NCI-H524 treated with DMSO at 0.1 percent for 48 hours (cell line): ENCODE measurements at places on chromosomes 12 and 14.

GRCh38 chr14:67172520-67172919 lies 16.7 kb upstream of the GARIN2 start:
- no peak for DNase-seq

DNA sequence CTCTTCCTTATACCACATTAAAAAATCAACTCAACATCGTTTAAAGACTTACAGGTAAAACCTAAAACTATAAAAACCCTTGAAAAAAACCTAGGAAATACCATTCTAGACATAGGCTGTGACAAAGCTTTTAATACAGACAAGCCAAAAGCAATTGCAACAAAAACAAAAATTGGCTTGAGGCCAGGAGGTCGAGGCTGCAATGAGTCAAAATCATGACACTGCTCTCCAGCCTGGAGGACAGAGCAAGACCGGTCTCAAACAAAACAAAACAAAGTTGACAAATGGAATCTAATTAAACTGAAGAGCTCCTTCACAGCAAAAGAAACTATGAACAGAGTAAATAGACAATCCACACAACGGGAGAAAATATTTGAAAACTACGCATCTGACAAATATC lies 1057.8 kb downstream of the FSCB start:
- DNase-seq: no peak

- DNase-seq: no peak
These were observed 19.3 kb downstream of the SLC25A3 start for GRCh38 chr12:98612696-98613334.

GRCh38 chr12:100234591-100235304 lies 32.1 kb downstream of the DEPDC4 start:
- no peak for DNase-seq

- DNase-seq: no peak
These were observed 754 bp downstream of the ACSS3 start for GRCh38 chr12:81078469-81079196.

- no peak for DNase-seq
These were observed 32.0 kb upstream of the LMNTD1 start for GRCh38 chr12:25585021-25585523.

- no peak for DNase-seq
These were observed 1.6 kb upstream of the MLXIP start for GRCh38 chr12:122076743-122077495.

GRCh38 chr12:34347367-34347766 lies 325.1 kb downstream of the ALG10 start:
- DNase-seq: no peak

- DNase-seq: no peak
These were observed 1209.5 kb downstream of the SLC16A7 start for GRCh38 chr12:60805364-60805763.

GRCh38 chr14:51901475-51902024 lies 41.1 kb downstream of the GNG2 start:
- DNase-seq: no peak

- DNase-seq: no peak
These were observed 24.6 kb downstream of the NPC2 start for GRCh38 chr14:74468513-74468912.

- no peak for DNase-seq
These were observed 85.2 kb upstream of the MAX start for GRCh38 chr14:65187421-65188049.

DNA sequence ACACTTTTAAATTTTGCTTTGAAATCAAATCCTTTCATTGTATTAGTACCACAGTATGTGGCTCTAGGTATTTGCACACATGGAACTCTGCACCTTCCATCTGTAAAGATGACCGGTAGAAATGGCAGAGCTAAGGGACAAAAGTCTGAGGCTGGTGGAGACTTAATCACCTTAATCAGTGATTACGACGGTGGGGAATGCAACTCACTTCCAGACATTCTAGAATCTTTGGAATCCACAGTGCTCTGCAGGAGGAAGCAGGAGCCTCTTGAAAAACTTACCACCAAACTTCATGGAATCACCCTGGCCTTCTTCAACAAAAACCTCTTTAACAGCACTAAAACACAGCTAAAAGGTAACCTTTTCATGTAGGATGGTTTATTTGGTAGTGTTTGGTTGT lies 3.9 kb upstream of the DACT1 start:
- no peak for DNase-seq

DNA sequence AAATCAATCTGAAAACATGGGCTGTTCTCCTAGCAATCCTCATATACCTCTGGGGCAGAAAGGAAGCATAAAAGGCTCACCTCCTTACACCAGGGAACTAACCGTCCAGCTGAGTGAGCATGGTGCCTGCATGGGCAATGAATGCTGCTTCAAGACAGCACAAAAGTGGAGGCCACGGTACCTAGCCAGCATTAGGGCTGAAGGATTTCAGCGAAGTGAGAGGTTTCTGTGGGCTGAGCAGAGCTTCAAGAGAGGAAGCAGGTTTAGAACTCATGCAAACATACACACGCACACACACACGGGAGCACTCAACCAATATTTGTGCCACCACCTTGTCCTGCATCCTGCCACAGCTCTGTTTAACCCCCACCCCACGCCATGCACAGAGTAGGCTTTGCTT lies 838.5 kb upstream of the TMEM132C start:
- no peak for DNase-seq

DNA sequence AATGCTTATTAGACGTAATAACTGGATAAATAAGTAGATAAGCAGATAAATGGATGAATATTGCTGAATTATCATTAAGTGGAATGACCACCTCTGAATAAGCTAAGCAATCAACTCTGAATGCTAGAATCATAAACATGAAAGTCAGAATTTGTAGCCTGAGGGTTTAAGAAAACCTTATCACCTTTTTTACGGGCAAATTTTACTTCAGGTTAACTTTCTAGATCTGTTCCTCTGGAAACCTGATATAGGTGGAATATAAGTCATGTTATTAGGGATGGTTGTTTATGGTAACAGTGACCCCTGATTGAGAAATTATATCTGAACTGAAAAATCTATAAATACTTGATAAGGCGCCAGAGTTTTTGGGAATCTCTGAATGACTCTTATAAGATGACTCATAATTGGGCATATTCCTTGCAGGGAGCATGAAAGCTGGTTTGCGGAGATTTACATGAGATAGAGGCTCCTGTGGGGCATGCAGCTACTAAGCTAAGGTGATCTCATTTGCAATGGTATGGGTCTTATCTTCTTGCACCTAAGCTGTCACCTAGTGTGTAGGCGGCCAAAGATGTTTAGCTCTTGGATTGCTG lies 12.1 kb downstream of the SPX start:
- DNase-seq: no peak

DNA sequence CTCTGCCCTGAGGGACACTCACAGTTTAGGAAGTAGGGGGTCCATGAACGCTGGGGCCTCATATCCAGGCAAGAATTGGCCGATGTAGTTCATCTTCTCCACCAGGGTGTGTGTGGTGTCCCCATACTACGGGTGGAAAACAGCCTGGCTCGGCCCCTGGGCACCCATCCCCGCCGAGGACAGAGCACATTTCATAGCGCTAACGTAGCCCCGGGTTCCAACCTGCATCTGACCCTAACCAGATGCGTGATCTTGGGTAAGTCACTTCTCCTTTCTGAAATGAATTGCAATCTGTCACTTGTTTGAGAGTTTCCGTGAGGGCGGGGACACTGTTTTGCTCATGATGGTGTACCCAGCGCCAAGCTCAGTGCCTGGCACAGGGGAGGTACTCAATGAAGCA lies 9.0 kb downstream of the HPD start:
- DNase-seq: no peak

GRCh38 chr12:20105943-20106342 lies 262.4 kb upstream of the PDE3A start:
- no peak for DNase-seq

DNA sequence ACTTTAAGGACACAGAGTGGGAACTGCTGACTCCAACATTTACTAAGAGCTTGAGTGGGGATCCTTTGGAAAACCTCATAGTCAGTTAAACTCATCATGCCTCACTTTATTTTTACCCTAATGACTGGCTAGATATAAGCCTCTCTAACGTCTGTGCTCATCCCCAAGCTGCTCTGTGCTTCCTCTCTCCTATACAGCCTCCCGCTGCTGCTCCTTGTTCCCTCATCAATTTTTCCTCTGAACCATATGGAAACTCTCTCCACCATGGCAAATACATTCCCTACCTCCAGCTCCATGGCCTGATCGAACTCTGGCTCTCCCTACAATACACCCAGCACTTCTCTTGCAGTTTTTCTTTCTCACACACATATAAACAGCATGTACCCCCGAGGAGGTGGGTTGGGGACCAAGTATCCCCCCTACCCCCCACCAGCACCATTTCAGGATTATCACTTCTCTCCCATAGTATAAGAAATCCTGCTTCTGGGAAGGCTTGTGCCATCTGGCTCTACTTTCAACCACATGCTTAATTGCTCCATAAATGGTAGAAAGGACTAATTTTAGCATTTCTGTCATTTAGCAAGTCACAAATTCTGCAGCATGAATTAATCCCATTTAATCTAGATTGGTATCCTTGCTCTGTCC lies 39.2 kb upstream of the DYRK2 start:
- peak; percentile 87 for DNase-seq

DNA sequence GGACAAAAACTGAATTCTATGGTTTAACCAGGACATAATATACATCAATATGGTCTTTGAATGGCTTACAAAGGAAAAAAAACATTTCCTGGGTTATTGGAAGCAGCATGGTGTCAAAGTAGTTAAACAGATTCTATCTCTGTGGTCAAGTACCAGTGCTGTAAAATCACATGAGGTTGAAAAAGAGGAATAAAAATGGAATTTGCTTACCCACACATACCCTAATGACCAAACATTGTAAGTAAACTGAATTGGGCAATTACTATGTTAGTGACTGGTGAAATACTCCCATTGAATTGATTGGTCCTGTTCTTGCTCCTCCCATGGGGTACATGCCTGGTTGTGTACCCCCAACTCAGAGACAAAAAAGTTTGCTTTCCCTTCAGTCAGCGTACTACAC lies 19.6 kb downstream of the IFNG start:
- no peak for DNase-seq

- DNase-seq: no peak
These were observed 305.3 kb upstream of the OR4E1 start for GRCh38 chr14:21978999-21979314.

- DNase-seq: peak; percentile 33
These were observed 51.4 kb downstream of the A2M start for GRCh38 chr12:9064201-9064814.

DNA sequence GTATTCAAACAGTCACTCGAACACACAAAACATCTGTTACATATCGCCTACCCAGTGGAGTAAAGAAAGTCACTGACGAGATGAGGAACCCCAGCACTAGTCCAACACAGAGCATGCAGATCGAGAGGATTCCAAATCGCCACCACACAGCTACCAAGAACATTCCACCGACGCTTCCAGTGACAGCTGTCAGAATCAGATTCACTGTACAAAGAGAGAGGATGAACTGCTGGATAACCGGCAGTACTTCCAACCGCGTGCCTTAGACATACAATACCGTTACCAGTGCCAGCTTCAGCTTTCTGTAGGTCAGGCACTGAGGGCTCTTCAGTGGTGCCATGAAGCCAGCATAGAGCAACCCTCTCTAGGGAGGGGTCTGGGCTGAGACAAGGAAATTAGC lies 34.5 kb downstream of the TM7SF3 start:
- DNase-seq: peak; percentile 96

DNA sequence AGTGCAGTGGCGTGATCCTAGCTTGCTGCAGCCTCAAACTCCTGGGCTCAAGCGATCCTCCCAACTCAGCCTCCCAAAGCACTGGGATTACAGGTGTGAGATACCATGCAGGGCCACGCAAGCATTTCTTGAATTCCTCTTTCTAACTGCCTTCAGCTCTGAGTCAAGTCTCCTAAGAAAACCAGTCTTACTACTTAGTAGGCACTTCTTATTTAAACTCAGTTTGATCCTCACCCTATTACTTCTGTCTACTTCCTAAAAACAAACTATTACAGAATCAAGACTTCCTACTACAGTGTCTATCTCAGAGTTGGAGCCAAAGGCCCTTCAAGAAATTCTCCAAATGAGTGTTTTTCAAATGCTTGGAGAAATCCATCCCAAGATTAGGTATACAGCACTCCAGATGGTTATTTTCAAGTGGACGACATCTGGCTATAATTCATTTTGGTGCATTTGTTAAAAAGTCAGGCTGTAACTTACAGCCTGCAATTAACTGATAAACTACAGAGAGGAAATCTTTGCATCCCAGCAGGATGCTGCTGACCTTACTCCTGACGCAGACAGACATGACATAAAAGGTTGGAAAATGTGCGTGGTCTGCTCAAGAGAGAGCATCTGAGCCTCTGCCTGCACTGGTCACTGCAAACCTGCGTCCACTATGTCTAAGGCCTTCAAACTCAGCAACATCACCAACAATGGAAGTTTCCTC lies 34.7 kb downstream of the SSH1 start:
- DNase-seq: peak; percentile 68

DNA sequence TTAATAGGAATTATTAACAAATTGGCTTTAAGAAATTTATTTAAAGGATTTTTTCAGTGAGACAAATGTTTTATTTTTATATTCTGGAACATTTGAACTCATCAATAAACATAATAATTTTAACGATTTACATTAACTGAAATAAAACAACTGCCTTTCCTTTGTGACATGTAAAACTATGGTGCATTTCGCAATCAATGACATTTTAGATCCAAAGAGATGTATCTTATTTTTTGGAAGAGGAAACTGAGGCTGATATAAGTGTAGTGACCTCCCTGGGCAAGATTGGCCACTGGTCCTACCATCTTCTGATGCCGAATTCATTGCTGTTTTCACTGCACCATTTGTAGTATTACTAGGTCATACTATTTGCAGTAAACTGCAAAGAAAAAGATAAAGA lies 2.5 kb upstream of the RNU6-8 start:
- no peak for DNase-seq
